T-helper 9 cell (primary cell): ENCODE measurements at places on chromosomes 1 and 21.
A peak's percentile ranks its signal among the peaks of the same experiment; 100 is the strongest.

- no peak for DNase-seq
Observed at GRCh38 chr1:64093941-64094340, 109.5 kb upstream of the UBE2U start.

DNA sequence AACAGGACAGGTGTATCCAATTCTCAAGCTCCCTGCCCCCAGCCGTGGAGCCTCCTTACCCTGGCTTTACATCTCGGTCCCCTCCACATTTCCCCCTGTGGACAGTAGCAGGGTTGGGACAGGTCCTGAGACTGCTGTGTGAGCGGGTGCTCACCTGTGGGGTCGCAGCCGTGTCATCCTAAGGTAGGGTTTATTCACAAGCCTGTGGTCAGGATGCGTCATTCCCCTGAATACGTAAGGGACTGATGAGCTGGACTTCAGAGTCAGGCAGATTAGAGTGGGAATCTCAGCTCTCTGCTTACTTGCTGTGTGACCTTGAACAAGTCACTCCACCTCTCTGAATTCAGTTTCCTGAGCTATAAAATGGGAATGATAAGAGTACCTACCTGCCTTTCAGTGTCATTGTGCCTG, 17.7 kb downstream of the ZNF362 start:
- DNase-seq = no peak

- DNase-seq = no peak
Observed at GRCh38 chr1:162200096-162200847, 130.8 kb downstream of the NOS1AP start.

DNA sequence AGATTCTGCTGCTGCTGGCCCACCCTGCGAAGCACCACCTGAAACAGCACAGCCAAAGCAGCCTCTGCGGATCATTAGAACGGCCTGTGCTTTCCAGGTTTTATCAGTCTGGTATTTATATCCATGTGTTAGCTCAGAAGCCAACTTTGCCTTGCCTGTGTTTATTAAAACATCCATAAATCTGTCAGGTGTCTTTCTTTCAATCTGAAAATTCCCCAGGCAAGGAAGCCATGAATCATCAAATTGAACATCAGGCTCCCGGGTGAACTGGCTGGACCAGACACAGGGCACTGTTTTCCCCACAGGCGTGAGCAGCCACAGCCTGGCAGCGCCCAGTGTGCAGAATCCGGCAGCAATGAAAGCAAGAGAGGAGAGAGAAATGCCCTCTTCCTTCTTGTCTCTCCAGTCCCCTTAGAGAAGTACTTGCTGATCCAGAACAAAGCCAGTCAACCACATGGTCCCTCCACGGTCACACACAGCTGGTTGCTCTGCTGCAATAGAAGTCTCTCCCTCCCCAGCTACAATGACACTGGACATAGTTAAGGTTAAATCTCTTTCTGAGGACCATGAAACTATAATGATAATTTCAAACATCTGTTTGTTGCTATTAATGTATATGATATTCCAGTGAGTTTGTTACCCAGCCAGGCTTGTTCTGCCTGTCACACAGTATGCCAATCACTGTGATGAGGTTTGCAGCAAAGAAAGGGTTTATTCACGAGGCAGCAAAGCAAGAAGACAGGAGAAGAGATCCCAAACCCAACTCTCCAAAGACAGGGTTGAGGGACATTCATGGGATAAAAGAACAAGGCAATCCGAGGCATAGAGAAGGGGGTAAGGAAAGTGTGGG, 212.1 kb upstream of the FMN2 start:
- no peak for DNase-seq

- DNase-seq = no peak
Observed at GRCh38 chr1:185541871-185542301, 192.3 kb upstream of the HMCN1 start.

DNA sequence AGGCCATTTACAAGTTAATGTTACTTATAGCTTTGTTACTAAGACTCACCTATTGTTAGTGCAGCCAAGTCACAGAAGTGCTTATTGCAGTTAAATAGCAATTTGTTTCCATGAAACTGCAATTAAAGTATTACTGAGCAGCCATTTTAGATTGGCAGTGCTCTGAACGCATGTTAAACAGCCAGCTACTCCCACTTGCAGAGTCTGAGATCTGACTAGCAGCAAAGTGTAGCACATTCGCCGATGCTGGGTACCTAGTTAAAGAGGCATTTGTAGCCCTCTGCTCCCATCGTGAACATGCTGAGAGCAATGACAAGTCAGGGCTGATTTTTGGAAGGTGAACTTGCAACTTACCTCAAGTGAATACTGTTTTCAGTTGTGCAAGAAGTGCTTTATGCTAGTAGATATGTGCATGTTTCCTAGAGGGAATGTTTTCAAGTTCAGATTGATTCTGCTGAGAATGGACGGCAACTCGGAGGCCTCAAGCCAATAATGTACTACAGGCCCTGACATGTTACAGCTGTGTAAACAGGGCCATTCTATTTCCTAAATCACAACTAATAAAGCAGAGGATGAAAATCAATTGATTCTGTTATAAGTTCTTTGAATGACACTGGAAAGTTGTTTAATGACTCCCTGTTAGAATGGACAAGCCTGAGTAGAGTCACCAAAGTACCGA, 19.8 kb downstream of the LMO4 start:
- no peak for DNase-seq

- no peak for DNase-seq
Observed at GRCh38 chr21:36511484-36512220, 31.7 kb upstream of the CLDN14 start.

GRCh38 chr1:85830837-85831236, 122.6 kb upstream of the ZNHIT6 start:
- no peak for DNase-seq

- no peak for DNase-seq
Observed at GRCh38 chr1:244850896-244851295, 13.4 kb downstream of the HNRNPU start.

DNA sequence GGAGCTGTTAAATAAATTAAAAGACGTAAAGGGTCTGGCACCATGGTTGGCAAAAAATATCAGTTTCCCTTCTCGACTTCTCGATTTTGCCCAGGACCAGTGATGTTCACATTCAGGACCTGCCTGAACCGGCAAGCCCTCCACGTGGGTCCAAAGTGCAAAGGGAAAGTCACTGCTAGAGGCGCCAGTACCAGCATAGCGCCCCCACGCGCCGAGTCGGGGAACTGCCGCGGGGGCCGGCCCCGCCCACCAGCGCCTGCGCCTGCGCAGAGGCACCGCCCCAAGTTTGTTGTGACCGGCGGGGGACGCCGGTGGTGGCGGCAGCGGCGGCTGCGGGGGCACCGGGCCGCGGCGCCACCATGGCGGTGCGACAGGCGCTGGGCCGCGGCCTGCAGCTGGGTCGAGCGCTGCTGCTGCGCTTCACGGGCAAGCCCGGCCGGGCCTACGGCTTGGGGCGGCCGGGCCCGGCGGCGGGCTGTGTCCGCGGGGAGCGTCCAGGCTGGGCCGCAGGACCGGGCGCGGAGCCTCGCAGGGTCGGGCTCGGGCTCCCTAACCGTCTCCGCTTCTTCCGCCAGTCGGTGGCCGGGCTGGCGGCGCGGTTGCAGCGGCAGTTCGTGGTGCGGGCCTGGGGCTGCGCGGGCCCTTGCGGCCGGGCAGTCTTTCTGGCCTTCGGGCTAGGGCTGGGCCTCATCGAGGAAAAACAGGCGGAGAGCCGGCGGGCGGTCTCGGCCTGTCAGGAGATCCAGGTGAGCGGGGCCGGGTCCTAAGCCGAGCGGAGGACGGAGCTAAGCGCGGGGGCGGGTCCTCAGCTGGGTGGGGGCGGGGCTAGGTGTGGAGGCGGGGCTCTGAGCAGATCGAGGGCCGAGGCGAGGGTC, at the start of gene PINK1:
Gene PINK1 (plus strand): TSS at position 269 of the 875 bp plus-strand sequence. CDS start 91 bp downstream, at position 360.
- peak; percentile 85 for DNase-seq

- DNase-seq = no peak
Observed at GRCh38 chr1:119873135-119874015, 22.9 kb downstream of the ADAM30 start.

GRCh38 chr1:157978586-157979403, 14.7 kb upstream of the KIRREL1 start:
- DNase-seq = no peak

DNA sequence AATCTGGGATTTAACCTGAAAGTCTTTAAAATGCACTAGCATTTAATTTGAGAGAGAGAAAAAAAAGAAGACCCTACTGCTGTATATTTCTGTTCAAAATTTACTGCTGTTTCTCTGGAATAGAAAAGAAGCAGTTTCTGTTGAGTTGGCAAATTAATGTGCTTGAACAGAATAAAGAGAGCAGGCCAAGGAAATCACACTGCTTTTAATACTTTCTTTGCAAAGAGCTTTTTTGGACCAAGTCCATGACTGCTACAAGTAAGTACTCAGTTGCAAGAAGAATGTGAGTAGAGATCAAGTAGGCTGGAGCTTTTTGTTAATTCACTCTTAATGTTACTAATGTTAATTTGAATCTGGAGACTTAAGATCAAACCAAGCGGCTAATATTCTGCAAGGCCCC, 336.2 kb upstream of the SGIP1 start:
- no peak for DNase-seq
